Mesenteric fat pad (tissue), 1 donor: ENCODE measurements at places on chromosomes 3 and 15. TPM values are rescaled to one million over a fixed set of nuclear protein-coding genes. Genes with fewer than 3 reads are reported as not detected.
A peak's percentile ranks its signal among the peaks of the same experiment; 100 is the strongest.

DNA sequence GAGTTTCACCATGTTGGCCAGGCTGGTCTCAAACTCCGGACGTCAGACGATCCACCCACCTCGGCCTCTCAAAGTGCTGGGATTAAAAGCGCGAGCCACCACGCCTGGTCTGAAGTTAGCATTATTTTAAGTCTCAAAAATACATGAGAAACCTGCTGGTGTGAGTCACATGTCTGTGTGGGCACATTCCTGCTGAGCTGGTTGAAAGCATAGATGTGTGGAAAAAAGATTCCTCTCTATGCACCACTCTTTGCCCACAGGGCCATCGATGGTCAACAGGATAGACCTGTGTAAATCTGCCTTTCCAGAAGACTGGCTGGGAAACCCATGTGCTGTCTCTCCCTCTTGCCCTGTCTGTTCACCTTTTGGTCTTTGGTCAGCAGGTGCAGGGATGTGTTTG lies 63.5 kb downstream of the CHRD start:
- no peak for DNase-seq

GRCh38 chr3:122088531-122088930 lies 33.4 kb downstream of the CD86 start:
- no peak for DNase-seq

GRCh38 chr15:71066983-71067382 lies 48.3 kb upstream of the THSD4 start:
- no peak for DNase-seq

- DNase-seq, result peak; percentile 28
Measured at GRCh38 chr3:134803051-134803505, 8.0 kb downstream of the EPHB1 start.

The CHL1 gene
- 36.4 TPM for total RNA-seq

DNA sequence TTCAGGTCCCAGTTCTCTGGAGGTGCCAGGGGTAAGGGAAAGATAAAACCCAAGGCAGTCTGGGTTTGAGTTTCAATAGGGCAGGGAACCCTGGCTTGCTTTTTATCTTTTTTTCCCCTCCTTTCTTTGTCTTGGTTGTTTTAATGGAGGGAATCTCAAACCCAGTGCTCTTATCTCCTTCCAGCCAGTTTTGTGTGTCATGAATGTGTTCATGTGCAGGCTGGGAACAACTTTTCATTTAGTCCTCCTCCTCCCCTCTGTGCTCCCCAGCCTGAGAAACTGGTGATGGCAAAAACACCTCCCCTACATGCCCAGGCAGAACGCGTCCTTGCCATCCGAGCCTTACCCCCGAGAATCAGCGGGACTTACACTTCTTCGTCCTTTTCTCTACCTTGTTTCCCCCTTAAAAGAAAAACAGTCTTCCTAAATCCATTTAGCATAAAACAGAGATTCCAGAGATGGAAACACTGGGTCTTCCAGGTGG lies 10.9 kb downstream of the SEMA3G start:
- no peak for DNase-seq

The DPPA2 gene
- not detected for total RNA-seq

DNA sequence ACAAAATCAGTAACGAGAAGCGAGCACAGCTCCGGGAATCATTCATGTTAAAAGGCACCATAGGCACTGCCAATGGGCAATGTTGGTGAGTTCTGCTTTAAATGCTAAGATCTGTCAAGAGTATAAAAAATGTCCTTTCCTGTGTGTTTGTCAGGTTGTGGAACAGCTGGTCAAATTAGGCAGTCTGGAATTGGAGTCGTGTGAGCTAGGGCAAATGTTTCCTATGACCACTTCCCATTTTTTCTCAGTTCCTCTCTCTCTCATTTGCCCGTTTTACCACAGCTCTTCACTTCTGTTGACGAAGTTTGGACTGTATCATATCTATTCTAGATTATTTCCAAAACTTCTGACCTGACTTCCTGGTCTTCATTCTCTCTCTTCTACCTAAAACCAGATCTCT lies 60.8 kb upstream of the GOLIM4 start:
- DNase-seq, result no peak

The PDHB gene
- total RNA-seq, result 55.2 TPM

DNA sequence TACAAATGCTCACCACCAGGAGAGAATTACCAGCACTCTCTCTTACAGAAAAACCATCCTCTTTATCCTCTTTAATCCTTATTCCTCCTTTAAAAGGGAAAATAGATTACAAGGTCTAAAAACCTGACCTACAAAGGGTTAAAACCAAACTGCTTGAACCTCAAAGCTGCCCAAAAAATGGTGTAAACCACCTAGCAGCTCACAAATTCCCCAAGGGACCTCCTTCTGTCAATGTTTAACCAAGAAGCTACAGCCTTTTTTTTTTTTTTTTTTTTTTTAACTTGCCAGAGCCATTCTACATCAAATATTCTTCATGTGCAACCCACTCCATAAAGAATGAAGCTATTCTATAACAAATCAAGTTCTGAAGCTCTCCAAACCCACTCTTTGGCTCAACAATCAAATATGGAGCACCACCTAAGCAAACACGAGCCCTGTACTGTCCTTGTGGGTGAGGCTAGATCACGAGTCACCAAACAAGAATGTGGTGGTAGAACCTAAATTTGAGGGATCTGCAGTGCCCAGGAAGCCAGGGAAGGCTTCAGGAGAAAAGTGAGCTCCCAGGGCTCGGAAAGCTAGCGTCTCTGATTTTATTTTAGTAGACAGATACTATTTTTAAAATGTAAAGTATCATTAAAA lies 20.1 kb downstream of the OSBPL10 start:
- DNase-seq, result no peak

The STRIT1 gene
- not detected for total RNA-seq

The AGBL1 gene
- total RNA-seq, result not detected

- DNase-seq, result no peak
Measured at GRCh38 chr15:43958861-43959330, 132.1 kb downstream of the WDR76 start.

- DNase-seq, result no peak
Measured at GRCh38 chr3:14594234-14594633, 54.1 kb upstream of the GRIP2 start.

- DNase-seq, result no peak
Measured at GRCh38 chr3:13750215-13750614, 129.7 kb downstream of the WNT7A start.

The DNAH12 gene
- total RNA-seq, result 0.06 TPM

DNA sequence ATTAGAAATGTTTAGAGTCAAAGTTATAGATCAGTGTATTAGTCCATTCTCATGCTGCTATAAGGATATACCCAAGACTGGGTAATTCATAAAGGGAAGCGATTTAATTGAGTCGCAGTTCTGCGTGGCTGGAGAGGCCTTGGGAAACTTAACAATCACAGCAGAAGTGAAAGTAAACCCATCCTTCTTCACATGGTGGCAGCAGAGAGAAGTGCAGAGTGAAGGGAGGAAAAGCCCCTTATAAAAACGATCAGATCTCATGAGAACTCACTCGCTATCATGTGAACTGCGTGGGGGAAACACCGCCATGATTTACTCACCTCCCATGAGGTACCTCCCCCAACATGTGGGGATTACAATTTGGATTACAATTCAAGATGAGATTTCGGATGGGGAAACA lies 871.5 kb downstream of the DIPK2A start:
- DNase-seq, result no peak

- no peak for DNase-seq
Measured at GRCh38 chr15:83858820-83859505, 205.0 kb downstream of the ADAMTSL3 start.

- DNase-seq, result no peak
Measured at GRCh38 chr3:152460936-152461335, 192.2 kb downstream of the MBNL1 start.
